ENCODE measurements at places on chromosomes 2 and 18. TPM values are rescaled to one million over a fixed set of nuclear protein-coding genes. Genes with fewer than 3 reads are reported as not detected.

Gene ALK
- not detected for total RNA-seq

GRCh38 chr2:235206980-235207579 is 255.3 kb downstream of the SH3BP4 start:
- no peak for DNase-seq

DNA sequence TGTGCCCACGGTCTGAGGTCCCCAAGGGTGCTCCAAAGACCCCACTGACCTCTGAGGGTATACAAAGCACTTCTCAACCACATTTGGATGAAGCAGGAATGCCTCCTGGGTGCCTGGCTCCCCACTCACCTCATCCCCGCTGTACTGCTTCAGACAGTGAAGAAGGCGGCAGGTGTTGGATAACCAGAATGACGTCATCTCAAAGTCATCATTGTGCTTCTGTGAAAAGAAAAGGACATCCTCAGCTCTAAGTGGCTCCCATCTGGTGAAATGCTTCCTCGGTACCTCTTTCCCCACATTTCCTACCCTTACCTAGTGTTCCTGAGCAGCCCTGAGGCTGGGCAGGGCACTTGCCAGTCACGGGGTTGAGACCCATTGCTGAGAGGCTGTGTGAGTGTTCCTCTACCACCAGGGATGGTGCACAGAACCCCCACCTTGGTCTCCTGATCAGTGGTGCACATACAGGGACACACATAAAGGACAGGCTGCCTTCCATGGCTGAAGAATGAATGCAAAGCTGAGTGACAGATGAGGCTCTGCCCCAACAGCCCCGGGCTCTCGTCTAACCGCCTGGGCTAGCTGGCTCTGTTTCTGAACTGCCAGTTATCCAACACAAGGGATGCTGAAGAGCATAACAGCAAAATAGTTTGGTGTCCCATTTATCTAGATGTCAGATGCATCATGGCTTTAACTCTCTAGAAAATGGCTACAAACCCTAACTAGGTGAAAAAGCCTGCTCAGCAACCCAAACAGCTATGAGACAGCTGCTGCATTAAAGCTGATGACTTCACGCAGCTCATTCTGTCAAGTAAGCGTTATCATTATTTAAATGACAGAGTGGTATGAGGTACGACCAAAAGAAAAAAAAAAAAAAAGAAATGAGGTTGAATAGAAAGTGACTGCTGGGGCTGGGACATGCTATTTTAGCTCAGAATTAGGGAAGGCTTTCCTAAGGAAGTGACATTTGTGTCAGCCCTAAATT is 28.2 kb upstream of the ACAA2 start:
- no peak for DNase-seq

DNA sequence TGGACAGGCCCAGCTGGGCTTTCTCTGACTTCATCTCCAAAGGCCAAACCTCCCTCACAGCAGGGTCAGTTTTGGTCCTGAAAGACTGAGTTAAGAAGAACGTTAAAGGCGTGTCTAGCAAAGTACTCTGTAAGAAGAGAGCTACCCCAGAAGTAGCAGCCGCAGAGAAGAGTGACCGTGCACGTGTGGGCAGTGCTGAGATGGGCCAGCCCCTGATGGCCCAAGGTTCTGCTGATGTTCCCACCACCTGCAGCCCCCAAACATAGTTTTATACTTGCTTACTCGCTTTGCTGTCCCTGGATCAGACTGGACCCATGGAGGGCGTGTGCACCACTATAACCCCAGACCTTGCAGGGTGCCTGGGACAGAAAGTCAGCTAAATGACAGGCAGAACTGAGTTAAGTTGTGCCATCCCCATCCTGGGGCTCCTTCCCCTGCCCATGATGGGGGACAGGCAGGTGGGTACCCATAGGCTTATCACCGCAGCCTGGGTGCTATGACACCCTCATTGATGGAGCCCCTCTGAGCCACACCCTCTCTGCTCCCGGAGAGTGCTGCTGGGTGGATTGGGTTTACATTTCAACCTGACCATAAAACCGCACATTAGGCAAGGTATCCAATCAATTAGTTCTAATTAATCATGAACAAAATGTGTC is 367.3 kb upstream of the HS6ST1 start:
- no peak for DNase-seq

DNA sequence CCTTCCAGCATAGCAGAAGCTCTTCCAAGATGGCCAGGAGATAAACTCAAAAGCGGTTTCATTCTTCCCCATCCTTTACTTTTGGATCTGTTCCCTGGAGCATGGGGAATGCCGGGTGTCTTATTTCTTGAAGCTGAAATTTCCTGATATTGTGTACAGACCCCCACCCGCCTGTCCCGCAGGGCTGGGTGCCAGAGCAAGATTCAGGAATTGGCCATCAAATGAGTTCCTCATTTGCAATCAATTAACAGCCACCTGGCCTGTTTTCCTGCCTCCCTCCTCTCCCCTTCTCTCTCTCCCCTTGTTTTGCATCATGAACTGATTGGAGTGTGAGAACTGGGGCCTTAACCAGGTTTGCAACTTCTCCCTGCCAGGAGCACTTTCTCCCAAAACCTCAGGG is 202.1 kb downstream of the SH3RF3 start:
- no peak for DNase-seq

DNA sequence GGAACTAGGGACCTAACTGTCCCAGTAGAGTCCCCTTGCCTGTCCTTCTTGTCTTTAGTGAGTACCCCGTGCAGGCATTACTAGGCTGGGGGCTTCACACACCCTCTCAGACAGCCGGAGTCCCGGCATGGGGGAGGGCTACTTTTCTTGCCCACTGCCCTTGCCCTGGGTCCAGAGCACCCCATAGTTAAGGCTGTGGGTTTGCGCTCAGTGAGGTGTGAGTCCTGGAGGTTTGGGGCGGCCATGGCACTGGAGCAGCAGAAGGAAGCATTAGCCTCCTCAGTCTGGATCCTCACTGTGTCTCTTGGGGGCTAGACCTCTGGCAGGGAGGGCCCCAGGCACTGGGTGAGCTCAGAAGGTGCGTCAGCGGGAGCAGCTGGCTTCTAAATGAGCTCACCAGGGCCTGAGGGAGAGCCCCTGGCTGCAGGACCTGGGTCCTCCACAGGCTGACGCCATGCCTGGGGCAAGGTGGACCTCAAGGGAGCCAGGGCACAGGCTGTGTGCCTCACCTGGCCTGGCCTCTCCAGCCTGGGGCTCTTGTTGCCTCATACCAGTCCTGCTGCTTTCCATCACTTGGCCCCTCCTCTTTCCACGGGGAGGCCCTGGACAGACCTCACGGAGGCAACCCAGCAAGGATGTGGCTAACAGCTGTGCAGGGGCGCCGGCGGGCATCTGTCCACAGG is 27.4 kb downstream of the HS6ST1 start:
- peak; percentile 74 for DNase-seq

GRCh38 chr2:16626497-16626896 is 39.1 kb downstream of the CYRIA start:
- no peak for DNase-seq

GRCh38 chr2:237411683-237412423 is 2.1 kb downstream of the COL6A3 start:
- DNase-seq, result no peak

DNA sequence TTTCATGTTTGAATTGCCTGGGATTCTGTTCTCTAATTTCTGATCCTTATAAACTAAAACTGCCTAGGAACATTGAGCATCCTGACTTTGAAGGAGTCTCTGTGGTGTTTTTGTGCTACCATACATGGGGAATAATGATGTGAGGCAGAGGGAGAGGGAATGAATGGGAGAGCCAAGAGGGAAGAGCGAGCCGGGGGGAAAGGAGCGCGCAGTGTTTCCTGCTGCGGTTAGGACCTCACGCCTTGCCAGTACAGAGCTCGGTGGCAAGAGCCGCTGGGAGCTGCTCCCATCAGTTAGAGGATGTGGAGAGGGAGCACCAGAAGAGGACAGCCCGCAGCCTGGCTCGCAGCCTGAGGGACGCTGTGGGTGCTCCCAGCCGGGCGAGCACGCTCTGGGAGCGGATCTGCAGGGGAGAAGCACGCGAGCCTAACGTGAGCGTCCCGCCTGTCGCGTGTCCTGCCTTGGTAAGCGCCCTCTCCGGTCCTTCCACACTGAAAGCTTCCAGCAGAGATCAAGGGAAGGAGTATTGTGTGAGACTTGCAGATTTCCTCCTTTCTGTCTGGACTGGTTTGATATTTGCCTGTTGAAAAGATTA is 114.7 kb downstream of the FAM210A start:
- no peak for DNase-seq

Gene SCN9A
- total RNA-seq, result 30.1 TPM

Gene ZFP36L2
- total RNA-seq, result 98.3 TPM

Gene APCDD1
- total RNA-seq, result 41.3 TPM

GRCh38 chr18:36152781-36153180 is 23.1 kb downstream of the ELP2 start:
- DNase-seq, result no peak

DNA sequence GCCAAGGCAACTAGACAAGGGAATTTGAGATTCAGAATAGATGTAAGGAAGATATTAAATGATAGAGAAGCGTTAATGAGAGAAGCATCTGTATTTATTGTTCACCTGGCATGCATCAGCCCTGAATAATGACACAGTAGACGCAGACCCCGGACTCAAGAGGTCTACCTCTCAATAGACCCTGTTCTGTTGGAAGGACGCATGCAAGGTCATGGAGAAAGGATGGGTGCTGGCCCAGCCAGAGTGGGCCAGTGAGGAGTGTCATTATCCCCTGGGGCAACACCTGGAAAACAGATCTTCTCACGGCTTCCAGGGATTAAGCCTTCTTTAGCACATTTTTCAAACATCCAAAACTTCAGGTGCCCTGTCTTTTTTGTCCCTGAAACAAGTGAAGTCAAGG is 461.0 kb downstream of the EIPR1 start:
- no peak for DNase-seq

Data from chondrocyte (in vitro differentiated cells).